ENCODE measurements at places on chromosomes 12 and 14.

DNA sequence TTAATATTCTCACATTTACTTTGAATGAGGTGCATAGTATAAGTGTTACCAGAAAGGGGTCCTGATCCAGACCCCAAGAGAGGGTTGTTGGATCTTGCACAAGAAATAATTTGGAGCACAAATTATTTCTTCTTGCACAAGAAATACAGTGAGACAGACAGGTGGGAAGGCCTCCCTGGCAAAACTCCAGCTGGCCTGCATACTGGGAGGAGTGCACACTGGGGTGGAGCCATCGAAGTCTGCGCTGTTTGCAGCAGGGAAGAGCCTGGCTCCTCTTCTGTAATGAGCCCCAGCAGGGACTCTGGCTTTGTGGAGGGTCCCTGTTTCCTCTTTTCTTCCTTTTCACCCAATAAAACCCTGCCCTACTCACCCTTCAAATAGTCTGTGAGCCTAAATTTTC lies 141.6 kb downstream of the GLT1D1 start:
- DNase-seq: no peak
- no peaks in the 10 kb centered on the region for H3K36me3 ChIP-seq
- no peaks in the 10 kb centered on the region for H3K27me3 ChIP-seq
- no peak overlapping the region for H3K4me3 ChIP-seq
- H3K27ac ChIP-seq: no peak overlapping the region

DNA sequence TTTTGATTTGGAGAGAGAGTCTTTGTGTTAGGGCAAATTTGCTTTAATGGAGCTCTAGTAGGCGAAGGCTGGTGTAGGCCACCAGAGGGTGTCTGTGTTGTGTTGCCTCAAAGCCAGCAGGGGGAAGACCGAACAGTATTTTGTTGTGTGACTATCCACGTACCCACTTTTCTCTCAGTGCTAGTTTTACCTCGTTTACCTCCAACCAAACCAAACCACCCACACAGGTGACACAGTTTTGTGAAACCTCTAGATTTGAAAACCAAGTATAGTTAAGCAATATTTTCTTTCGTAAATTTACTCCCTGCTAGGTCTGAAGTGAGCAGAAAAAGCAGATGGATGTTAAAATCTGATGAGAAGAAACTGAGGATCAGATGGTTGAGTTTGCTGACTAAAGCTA lies 36.3 kb upstream of the NPFF start:
- H3K27me3 ChIP-seq: no peaks in the 10 kb centered on the region
- no peak overlapping the region for H3K4me3 ChIP-seq
- H3K27ac ChIP-seq: no peak overlapping the region
- peak; percentile 58 for DNase-seq
- H3K4me1 ChIP-seq: peaks cover 3% of the 10 kb centered on the region

DNA sequence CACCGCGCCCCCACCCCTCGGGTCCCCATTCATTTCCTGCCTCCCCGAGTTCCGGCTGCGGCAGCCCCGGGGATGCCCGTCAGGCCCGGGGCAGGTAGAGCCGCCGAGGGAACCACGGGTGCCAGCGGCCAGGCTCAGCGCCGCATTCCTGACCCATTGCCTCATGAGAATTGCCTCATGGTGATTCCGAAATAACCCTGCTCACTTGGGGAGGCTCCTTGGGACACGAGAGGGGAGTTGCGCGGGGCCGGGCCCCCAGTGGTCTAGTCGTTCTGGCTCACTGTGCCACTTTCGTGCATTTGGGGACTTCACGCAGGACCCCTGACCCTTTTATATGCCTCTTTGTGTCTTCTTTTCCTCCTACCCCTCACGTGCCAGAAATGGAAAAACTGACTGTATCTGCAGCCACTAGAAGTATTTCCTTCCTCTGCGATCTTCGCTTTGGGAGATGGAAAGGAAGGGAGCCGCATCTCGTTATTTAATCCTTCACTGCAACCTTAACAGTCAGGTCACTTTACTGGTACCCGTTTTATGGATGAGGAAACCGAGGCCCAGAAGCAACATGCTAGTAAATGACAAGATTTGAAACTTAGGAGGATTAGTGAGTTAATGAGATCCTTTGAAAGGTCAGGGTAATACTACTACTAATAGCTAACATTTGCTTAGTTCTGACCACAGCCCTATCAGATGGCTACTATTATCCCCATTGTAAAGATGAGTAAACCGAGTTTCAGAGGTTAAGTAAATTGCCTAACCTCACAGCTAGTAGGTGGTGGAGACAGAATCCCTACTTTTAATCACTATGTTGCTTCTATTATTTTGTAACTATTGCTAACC lies 768 bp downstream of the PTPN11 start:
- DNase-seq: no peak
- peak overlapping the region; percentile 79 for H3K4me3 ChIP-seq
- no peaks in the 10 kb centered on the region for H3K36me3 ChIP-seq
- H3K27me3 ChIP-seq: no peaks in the 10 kb centered on the region

DNA sequence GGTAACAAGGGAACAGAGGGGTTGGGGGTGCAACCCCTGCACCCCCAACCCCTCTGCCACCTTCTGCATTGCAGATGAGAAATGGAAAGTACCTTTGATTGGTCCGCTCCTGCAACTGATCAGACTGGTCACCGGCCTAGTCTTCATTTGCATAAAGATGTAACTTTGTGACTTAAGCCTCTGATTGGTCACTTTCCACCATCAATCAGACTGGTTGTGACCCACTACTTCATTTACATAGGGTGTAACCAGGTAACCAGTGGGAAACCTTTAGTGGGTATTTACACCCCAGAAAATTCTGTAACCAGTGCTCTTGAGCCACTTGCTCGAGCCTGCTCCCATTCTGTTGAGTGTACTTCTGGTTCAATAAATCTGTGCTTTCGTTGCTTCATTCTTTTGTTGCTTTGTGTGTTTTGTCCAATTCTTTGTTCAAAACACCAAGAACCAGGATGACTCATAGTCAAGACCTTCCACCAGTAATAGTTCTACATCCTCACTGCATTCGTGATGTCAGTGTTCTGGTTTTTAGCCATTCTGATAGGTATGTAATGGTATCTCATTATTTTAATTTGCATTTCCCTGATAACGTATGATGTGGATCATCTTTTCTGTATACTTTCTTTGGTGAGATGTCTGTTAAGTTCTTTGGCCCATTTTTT lies 30.8 kb downstream of the LEMD3 start:
- no peaks in the 10 kb centered on the region for H3K4me1 ChIP-seq
- H3K4me3 ChIP-seq: no peak overlapping the region
- H3K27ac ChIP-seq: no peak overlapping the region
- DNase-seq: no peak
- no peaks in the 10 kb centered on the region for H3K27me3 ChIP-seq
- H3K36me3 ChIP-seq: peaks cover 5% of the 10 kb centered on the region

GRCh38 chr14:90103808-90104207 lies 42.0 kb downstream of the KCNK13 start:
- no peak for DNase-seq
- H3K36me3 ChIP-seq: no peaks in the 10 kb centered on the region
- H3K27me3 ChIP-seq: no peaks in the 10 kb centered on the region
- no peaks in the 10 kb centered on the region for H3K4me1 ChIP-seq

- no peak for DNase-seq
- no peaks in the 10 kb centered on the region for H3K36me3 ChIP-seq
- H3K27ac ChIP-seq: no peak overlapping the region
- no peak overlapping the region for H3K4me3 ChIP-seq
Measured at GRCh38 chr12:15688838-15689625, 100.2 kb downstream of the EPS8 start.

DNA sequence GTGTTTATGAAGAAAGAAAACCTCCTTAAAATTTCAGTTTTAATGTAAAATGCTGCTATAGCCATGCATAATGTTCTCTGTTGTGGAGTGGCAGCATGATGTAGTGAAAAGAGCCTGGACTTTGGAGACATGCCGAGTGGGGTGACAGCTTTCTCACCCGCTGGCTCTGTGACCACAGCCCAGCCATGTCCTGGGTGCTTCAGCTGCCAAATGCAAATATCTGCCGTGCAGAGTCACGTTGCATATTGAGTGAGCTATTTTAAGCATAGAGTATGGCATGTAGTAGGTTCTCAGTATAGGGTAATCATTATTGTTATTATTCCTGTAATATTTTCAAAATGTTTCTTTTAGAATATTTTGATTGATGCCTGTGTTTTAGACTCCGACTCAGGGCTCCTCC lies 15.5 kb upstream of the TCTN2 start:
- no peaks in the 10 kb centered on the region for H3K27me3 ChIP-seq
- H3K36me3 ChIP-seq: peaks cover 52% of the 10 kb centered on the region
- H3K4me3 ChIP-seq: no peak overlapping the region
- H3K27ac ChIP-seq: no peak overlapping the region
- H3K4me1 ChIP-seq: no peaks in the 10 kb centered on the region

DNA sequence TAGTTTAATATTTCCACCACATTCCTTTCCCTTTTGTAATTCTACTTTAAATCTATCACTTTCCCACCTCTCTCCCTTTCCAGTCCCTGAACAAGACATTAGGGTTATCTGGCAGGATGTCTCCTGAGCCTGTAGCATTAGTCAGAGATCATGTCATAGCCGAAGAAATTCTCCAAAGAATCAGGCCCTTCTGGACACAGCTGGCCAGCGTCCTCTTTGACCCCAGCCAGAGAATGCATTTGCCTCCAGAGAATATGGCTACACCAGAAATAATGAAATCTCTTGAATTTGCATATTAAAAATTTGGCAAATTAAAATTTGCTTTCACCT lies 56.7 kb downstream of the NTF3 start:
- no peak for DNase-seq
- no peaks in the 10 kb centered on the region for H3K27me3 ChIP-seq
- no peak overlapping the region for H3K4me3 ChIP-seq
- H3K36me3 ChIP-seq: no peaks in the 10 kb centered on the region
- H3K4me1 ChIP-seq: no peaks in the 10 kb centered on the region

- peaks cover 20% of the 10 kb centered on the region for H3K27me3 ChIP-seq
- no peaks in the 10 kb centered on the region for H3K36me3 ChIP-seq
- no peak overlapping the region for H3K27ac ChIP-seq
- H3K4me1 ChIP-seq: no peaks in the 10 kb centered on the region
- no peak overlapping the region for H3K4me3 ChIP-seq
Measured at GRCh38 chr14:26594148-26594547, 3.7 kb downstream of the NOVA1 start.

- no peaks in the 10 kb centered on the region for H3K36me3 ChIP-seq
- DNase-seq: no peak
- peaks cover 35% of the 10 kb centered on the region for H3K4me1 ChIP-seq
- no peak overlapping the region for H3K27ac ChIP-seq
- H3K27me3 ChIP-seq: no peaks in the 10 kb centered on the region
- H3K4me3 ChIP-seq: no peak overlapping the region
Measured at GRCh38 chr14:72591391-72591790, 302.5 kb downstream of the DPF3 start.
